Prostate gland (tissue), 2 donors: ENCODE measurements at places on chromosomes 11 and 22.

DNA sequence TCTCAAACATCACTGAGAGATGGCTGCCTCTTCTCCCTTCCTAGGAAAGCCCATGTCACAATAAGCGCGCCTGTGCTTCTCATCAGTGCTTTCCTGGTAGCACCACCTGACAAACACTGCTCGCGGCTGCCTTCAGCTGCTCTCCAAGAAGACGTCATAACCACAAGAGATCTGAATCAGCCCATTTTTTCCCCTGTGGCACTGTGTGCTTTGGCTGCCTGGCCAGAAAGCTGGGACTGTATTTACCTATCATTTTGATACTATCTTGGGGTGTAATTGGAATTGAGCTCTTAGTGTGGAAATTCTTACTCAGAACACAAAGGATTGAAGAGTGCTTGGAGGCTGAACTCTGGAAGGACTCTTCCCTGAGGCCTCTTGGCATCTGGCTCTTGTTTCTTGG is 50.3 kb upstream of the EHF start:
- peak; percentile 88 for DNase-seq

- DNase-seq, result no peak
Observed at GRCh38 chr11:94665116-94665659, 98.0 kb downstream of the PIWIL4 start.

DNA sequence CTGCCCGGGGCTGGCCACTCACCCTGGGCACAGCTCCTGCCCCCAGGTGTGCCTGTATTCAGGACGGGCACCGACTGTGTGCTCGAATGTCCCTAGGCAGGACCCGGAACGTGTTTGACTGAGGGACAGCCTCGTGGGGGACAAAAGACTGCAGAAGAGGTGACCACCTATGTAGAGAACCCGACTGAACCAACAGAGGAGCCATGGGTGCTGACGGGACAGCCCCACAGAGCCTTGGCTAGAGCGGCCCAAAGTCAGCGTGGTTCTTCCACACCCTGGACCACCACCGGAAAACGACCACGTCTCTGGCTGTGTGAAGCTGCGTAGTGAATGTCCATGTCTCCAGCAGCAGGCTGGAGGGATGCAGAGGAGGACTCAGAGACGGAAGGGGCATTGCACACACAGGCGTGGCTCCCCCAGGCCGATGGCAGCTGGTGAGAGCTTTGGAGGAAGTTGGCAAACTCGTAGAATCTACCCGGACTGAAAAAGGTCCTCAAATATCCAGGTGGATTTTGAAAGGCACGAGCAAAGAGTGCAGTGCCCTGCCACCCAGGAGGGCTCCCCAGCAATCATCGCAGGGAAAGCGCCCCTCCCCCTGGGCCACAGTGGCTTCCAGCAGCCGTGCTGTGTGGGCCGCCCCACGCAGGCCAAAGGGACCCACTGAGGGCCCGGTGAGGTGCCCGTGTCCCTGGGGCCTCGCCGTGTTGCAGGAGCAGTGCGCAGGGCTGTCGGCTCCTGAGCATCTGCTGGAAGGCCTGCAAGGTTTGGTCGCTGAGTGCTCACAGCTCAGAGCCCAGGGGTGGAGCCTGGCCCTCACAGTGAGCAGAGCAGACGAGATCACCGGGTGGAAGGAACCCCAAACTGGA is 17.5 kb upstream of the MUC5B start:
- DNase-seq, result no peak

DNA sequence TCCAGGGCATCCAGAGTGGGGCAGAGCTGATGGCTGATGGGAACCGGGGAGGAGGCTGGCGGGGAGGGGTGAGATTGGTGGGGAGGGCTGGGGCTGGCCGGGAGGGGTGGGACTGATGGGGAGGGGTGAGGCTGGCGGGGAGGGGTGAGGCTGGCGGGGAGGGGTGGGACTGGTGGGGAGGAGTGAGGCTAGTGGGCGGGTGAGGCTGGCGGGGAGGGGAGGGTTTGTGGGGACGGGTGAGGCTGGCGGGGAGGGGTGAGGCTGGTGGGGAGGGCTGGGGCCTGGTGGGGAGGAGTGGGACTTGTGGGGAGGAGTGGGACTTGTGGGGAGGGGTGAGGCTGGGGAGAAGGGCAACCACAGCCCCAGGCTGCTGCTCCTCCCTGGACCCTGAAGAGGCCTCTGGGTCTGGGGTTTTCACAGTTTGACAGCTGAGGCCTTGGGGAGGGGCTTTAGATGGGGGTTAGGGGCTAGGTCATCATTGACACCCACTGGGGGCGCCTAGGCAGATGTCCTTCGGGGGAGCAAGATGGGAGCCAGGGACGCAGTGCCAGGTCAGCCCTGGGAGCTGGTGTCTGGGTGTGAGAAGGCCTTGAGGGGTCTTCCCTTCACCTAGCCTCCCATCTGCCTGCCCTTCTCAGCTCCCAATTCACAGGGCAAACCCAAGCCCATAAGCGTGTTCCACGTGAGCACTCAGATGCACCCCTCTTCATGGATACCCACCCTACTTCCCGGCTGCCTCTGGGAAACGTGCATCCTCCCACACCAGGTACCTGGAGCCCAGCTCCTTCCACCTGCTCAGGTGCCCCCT is 26.7 kb downstream of the PARVG start:
- no peak for DNase-seq

- no peak for DNase-seq
Observed at GRCh38 chr11:73995731-73996130, 13.1 kb upstream of the UCP2 start.

- DNase-seq, result no peak
Observed at GRCh38 chr11:111044751-111045406, 200.6 kb upstream of the POU2AF2 start.

- DNase-seq, result no peak
Observed at GRCh38 chr11:43381802-43382201, 23.1 kb downstream of the TTC17 start.

DNA sequence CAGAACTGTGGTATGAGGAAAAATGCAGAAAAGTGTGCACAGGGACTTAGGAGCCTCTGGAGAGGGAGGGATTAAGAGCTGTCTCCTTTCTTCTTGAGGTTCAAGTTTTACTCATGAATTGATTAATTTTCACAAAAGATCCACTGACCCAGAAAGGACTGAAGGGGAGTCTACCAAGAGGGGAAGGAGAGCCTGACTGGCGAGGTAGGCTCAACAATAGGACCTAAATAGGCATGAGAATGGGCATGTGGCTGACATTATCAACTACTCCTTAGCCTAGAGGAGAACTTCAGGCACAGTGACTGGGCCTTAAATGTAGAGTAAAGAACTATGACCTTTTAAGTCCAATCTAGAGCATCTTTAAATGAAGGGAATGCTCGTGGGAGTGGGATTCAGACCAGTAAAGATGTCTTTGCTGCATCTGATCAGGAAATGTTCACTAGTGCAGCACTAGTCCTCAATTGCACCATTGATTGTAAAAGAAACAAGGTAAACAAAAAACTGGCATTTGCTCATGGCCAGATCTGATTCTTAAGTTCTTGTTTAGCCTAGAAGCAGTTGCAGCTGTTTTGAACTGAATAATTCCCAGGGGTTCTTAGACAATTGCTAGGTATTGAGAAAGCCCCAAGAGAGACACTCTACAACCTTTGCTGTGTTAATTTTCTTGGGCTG is 135.6 kb downstream of the RAB38 start:
- no peak for DNase-seq

DNA sequence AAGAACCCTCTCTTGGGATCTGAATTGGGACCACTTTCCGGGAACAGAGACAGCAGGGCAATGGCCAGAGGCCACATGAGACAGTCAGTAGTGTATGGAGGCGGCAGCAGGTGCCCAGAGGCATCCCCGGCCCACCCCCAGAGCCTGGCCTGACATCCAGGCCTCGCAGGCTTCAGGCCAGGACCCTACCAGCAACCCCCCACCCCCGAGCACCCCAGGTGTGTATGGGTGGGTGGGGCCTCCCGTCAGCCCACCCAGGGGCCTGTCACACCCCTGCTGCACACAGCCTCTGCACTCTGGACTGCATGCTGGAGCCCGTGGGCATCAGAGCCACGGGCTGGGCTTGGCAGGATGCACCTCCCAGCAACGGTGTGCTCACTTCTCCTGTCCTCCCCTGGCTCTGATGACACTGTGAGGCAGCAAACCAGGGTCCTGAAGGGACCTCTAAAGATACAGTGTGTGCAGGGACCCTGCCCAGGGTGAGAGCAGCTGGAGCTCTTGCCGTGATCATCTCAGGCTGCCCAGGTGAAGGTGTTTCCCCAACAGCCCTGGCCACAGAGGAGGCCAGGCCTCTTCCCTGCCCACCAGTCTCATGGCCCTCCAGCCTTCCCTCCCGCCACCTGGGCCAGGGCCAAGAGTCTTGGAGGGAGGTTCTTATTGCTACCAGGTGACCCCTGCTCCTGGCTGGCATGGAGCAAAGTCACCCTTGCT is 88.8 kb upstream of the SEPTIN5 start:
- DNase-seq, result no peak

- no peak for DNase-seq
Observed at GRCh38 chr11:117786135-117786870, 10.7 kb downstream of the DSCAML1 start.

GRCh38 chr11:79594834-79595233 is 154.0 kb upstream of the TENM4 start:
- DNase-seq, result no peak

- no peak for DNase-seq
Observed at GRCh38 chr11:69634590-69634989, 6.4 kb upstream of the CCND1 start.

DNA sequence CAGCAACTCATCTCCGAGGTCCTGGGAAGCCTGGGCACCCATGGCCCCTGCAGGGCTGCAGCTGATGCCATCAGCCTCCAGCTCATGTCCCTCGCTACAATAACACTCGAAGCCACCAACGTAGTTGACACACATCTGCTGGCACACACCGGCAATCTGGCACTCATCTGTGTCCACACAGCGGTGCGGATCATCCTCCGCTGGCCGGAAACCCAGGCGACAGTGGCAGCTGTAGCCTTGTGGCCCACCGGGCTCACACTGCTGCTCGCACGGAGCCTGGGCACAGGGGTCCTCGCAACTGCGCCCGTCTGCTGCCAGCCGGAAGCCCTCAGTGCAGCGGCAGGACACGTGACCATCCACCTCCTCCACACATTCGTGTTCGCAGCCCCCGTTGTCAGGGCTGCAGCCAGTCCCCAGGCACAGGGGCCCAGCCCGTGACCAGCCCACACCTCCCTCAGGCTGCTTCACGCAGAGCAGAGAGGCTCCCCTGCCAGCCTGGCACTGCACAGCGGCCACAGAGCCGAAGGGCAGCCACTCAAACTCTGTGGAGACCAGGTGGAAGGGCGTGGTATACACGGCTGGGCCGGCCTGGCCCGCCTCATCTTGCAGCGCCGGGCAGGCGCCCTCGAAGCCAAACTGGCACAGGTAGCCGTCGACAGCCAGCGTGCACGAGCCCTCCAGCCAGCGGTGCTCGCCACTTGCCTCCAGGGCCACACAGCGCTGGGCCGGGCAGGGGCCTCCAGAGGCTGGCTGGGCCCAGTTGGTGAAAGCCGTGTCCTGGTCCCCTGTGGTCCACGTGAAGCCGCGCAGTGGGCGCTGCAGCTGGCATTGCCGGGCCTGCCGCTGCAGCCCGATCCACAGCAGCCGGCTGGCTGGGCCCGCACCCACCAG is 678 bp downstream of the CD248 start:
- DNase-seq, result no peak

GRCh38 chr22:38570779-38571364 is 889 bp upstream of the DMC1 start:
- peak; percentile 25 for DNase-seq

DNA sequence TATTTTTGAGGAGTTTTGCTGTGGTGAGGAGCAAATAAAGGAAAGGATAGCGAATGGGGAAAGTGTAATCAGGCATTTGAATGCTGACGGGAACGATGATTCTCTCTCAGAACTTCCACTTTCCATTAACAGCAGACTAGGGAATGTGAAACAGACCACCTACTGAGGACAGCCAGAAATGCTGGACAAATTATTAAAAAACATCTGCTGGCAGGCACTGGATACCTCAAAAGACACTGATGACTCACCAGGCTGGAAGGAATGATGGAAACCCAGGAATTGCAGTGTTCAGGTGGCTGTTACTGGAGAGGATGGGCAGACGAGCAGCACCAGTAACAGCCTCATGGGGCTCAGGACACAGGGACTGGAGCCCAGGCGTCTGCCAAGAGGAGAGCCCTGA is 33.4 kb downstream of the PLA2G6 start:
- no peak for DNase-seq

DNA sequence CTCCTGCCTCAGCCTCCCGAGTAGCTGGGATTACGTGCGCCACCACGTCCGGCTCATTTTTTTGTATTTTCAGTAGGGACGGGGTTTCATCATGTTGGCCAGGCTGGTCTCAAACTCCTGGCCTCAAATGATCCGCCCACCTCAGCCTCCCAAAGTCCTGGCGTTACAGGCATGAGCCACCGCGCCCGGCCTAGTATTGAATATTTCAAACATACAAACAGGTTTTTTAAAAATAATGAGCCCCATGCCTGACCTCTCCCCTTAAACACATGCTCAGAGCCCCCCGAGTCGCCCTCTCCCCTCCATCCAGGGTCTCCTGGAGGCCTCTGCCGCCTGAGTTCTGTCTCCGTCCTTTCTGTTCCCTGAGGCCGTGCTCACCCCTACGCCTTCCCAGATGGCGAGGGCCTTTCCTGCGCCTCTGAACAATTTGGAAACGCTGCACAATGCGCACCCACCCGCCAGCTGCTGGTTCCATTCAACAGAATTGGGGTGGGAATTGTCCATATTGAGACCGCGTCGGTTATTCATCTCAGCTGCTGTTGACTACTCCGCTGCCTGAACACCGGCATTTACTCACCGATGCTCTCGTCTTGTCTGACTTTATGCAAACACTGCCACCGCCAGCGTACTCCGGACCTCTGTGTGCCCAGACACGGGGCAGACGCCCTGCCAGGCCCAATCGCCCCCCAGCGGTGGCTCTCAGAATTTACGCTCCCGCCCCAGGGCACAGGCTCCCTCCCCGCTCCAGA is 13.6 kb upstream of the RNH1 start:
- DNase-seq, result no peak

DNA sequence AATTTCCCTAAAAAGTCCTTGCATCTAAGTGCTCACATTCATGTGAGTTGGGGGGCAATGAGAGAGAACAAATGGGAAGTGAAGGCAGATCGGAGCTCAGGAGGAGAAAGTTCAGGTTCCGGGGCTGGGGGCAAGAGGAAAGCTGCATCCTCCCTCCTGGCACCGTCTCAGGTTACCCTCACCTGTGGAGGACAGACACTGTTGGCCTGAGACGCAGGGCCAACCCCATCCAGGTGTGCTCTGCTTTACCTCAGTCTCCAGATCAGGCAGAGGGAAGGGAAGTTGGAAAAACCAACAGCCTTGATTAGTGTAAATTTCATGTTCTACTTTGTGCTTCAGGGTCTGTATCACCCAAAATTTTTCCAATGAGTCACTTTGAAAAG is 146.9 kb downstream of the TRIM29 start:
- DNase-seq, result no peak
